ENCODE measurements at places on chromosomes 16 and 17.

DNA sequence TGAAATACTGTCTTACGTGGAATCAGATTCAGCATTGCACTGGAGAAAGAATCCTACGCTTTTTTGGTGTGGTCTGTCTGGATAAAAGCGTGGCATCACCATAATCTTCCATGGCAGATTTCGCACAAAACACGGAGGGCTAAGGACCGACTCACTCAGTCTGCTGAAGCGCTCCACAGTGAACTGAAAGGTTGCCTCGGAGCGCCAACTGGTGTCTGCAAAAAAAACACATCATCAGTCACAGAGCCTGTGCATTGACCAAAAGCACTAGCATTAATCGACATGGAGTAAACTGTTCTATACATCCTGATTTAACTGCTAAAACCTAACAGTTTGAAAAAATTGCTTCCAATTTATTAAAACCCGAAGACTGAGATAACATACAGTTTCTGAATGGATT lies 40.5 kb downstream of the USP7 start:
- no peak for DNase-seq

DNA sequence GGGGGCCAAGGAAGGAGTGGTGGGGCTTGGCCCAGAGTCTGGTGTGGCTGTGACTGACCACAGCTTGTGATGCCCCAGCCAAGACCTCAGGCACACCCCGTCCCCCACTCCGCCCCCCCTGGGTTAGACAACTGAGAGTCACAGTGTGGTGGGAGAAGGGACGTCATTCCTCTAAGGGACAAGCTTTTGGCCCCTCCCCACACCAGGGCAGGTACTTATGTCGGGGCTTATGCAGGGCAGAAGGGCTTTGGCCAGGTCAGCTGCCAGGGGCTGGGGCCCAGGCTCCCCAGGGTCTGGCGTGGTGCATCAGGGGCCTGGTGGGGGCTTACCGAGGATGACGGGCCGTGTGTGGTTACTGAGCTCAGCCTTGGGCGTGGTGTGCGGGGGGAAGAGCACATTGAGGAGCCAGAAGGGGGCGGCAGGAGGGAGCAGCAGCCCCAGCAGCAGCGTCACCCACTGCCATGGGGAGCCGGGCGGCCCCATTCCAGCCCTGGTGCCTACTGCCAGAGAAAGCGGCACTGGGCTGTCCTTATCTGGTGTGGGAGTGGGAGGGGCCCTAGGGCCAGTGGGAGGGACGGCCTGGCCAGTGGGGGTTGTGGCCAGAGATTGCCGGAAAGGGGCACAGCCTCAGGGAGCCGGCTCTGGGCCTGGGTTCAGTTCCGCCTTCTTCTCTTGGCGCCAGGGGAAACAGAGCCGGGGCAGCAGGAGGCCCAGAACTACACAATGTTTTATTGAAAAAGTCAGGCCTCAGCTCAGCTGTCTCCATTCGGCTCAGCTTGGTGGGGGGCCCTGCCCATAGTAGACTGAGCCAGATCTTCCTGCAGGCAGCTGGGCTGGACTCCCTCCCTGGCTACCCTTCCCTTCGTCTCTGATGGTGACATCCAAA lies at the start of gene LCAT:
LCAT (minus strand) TSS at position 502 of the 886 bp plus-strand sequence; CDS start at position 483, 19 bp downstream.
- DNase-seq = no peak

DNA sequence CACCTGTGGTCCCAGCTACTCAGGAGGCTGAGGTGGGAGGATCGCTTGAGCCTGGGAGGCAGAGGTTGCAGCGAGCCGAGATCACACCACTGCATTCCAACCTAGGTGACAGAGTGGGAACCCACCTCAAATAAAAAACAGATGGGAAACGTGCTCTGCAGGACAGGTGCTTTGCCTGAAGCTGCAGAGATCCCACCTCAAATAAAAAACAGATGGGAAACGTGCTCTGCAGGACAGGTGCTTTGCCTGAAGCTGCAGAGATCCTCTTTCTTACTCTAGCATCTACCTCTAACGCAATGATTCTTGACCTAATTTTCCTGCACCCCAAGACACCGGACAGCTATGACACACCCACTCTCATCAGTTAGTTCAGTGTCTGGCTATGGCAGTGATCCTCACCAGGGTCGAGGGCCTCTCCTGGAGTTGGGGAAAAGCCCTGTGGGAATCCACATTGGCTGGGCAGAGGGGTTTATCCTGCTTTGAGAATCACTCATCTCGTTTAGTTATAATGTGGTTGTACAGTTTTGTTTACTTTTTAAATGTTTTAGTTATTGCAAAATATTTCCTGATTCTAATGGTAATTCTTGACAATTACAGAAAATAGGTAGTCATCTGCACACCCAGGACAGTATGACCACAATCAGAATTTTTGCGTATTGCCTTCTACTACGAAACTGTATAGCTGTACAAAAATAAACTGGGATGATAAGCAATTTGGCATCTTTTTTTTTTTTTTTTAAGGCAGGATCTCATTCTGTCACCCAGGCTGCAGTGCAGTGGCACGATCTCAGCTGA lies 11.4 kb downstream of the VPS53 start:
- no peak for DNase-seq

- peak; percentile 23 for DNase-seq
Observed at GRCh38 chr17:67200727-67201301, 44.2 kb downstream of the HELZ start.

DNA sequence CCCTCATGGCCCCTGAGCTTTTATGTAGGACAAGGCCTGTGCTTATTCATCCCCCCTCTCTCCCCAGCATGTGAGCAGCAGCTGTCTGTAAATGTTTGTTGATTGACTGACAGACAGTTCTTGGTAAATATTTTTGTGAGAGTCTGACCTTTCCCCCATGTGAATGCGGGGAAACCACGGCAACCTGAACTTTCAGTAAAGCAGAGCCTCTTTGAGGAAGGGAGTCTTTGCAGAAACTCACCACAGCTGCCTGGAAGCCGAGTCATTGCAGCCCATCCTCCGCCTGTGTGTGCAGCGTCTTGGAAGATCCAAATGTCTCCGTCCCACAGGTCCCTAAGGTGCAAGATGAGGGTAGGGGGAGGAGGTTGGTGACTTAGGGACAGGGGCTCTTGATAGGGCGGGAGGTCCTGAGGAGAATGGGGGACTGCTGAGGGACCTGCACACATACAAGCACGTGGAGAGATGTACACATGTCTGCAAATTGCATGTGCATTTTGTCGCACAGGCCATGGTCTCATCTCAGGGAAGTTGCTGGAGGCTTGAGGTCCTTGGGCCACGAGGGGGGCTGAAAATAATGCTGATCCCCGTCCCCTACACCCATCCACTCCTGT lies 23.0 kb upstream of the IL21R start:
- no peak for DNase-seq

DNA sequence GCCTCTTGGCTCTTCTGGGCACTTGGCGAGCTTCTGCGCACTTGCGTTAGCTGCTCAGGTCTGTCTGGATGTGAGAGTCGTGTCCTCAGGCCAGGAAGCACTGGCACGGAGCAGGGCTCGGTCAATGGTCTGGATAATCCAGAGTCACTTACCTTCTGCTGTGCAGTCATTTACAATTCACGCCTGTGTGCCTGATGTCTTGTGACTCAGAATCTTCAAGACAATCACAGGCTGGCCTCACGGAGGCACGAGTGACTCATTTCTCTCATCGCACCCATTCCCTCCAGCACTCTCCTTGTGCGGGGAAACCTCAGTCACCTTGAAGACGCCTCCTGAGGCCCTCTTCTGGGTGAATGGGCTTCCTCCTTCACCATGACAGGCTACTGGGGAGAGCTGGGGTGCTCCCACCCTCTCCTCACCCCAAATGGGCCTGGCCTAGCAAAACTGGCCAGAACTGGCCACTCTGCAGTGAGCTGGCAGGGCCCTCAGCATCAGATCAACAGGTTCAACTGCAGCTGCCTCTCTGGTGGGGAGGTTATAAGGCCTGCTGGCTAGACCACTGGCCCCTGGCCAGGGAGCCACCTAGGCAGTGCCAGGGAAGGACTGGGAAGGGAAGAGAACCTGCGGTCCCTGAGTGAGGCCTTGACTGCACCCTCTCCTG lies 1.9 kb upstream of the CAPN15 start:
- no peak for DNase-seq

DNA sequence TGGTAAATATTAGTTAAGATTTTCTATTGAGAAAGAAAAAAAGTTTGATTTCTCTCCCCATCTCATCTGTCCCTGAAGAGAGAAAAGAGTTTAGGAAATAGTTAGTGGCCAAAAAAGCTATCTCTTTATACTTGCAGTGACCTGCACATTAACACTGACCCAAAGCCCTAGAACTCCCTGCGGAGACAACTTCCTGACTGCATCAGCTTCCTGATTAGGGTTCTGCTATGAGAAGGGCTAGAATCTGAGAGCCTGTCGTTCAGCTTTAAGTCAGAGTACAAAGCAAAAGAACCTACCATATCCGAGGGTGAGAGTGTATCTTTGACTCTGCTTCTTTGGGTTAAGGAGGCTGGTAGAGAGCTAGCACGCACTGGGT lies 24.7 kb downstream of the LIMD2 start:
- no peak for DNase-seq

DNA sequence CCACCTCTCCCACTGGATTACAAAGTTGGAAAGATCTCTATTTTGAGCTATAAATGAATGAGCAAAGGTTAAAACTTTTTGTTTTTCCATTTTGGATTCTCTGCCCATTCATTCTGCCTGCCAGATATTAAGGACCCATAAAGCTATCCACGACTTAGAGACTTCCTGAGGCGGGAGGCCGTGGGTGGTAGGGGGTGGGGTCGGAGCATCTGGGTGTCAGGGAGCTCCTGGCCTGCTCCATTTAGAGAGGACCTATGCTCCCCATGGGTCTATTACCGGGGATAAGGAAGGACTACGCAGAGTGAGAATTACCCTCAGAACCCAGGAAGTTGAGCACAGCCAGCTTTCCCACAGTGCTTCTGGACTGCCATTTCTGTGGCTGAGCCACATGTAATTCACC lies 45.8 kb downstream of the MARF1 start:
- DNase-seq = no peak

DNA sequence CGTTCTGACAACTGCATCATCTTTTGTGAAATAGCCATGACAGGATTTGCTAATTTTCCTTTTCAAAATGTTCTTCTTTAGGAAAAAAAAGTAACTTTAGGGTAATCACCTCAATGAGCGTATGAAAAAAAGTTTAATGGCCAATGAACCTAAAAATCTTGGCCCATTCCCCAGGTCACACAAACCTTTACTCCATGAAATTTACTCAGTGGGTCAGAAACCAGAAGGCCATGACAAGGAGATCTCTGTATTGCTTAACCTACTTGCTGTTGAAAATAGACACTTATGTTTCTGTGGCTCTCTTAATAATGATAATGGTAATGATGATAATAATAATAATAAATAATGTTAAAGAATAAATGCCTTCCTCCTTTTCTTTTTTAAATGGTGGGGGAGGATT lies 180.8 kb upstream of the IRX3 start:
- no peak for DNase-seq

- DNase-seq = no peak
Observed at GRCh38 chr17:2547176-2547575, 35.5 kb upstream of the METTL16 start.

- peak; percentile 84 for DNase-seq
Observed at GRCh38 chr16:29806641-29807425, 504 bp downstream of the MAZ start.

DNA sequence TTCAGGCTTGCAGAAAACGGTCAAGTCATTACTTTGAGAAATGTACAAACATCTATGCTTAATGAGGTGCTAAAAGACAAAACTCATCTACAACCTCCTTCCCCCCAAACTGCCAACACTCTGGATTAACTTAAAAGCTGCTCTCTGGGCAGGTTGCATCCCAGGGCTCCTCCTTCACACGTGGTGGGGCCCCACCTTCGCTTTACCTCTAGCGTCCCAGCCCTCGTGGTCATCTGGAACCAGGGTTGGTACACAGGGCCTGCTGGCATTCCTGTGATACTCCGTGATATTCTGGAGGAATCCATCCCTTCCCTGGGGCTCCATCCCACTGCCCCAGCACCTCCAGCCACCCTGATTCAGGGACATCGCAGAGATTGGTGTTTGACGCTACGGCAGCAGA lies 4.8 kb downstream of the METRNL start:
- DNase-seq = no peak

Measured in T47D (cell line).